Brain microvascular endothelial cell (primary cell): ENCODE measurements at places on chromosomes 6 and 20.

- no peak for DNase-seq
Observed at GRCh38 chr20:23381876-23382275, 19.9 kb downstream of the GZF1 start.

GRCh38 chr6:6697620-6698019, 109.1 kb downstream of the LY86 start:
- no peak for DNase-seq

- DNase-seq = no peak
Observed at GRCh38 chr6:94417363-94417762, 998.0 kb upstream of the EPHA7 start.

DNA sequence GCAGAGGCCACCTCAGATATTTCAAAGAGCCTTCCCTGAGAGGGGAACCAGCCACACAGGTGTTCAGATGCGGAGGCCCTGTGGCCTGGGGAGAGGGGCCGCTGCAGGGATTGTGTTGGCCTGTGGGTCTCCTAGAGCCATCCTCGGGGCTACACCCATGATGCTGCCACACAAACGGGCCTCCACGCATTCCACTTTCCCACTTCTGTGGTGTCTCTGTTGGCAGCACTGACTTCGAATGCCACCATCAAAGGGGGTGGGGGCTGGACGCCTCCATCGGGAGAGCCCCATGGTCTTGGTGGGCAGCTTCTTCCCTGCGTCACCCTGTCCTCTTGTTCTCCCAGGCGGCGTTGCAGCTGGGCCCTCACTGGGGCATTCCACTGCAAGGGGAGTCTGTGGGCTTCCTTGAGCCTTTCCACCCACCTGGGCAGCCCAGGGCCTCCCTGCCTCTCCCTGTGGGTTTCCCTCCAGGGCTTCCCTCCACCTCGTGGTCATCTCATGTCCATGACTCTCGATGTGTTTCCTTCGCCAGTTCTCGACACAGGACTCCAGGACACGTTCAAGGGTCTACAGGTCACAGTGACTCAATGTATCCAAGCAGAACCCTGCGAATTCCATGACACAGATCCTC, 145.5 kb downstream of the ERMARD start:
- no peak for DNase-seq

- DNase-seq = peak; percentile 52
Observed at GRCh38 chr6:41966961-41967311, 25.3 kb upstream of the CCND3 start.

GRCh38 chr6:150435832-150436231, 67.0 kb downstream of the IYD start:
- peak; percentile 29 for DNase-seq
